ENCODE measurements at places on chromosomes 16 and 17.

- no peak for DNase-seq
Observed at GRCh38 chr17:78999056-78999768, 10.4 kb downstream of the CANT1 start.

GRCh38 chr16:50285406-50286003 is 19.2 kb downstream of the ADCY7 start:
- no peak for DNase-seq

DNA sequence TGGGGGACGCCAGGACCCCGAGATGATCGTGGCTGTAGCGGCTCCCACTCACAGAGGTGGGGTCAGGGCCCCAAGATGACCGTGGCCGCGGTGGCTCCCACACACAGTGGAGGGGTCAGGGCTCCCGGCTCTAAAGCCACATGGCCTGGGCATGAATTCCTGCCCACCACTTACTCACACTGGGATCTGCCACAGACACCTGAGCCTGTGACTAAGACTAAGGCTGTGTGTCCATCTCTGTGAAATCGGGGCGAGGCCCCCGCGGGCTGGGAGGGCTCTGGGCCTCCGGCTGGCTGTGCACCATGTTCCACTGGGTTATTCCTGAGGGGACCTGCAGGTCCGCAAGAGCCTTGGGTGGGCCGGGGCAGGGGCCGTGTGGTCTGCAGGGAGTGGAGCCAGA is 18.5 kb downstream of the ZFPM1 start:
- DNase-seq: no peak

GRCh38 chr17:39219647-39220154 is 6.0 kb downstream of the STAC2 start:
- DNase-seq: no peak

DNA sequence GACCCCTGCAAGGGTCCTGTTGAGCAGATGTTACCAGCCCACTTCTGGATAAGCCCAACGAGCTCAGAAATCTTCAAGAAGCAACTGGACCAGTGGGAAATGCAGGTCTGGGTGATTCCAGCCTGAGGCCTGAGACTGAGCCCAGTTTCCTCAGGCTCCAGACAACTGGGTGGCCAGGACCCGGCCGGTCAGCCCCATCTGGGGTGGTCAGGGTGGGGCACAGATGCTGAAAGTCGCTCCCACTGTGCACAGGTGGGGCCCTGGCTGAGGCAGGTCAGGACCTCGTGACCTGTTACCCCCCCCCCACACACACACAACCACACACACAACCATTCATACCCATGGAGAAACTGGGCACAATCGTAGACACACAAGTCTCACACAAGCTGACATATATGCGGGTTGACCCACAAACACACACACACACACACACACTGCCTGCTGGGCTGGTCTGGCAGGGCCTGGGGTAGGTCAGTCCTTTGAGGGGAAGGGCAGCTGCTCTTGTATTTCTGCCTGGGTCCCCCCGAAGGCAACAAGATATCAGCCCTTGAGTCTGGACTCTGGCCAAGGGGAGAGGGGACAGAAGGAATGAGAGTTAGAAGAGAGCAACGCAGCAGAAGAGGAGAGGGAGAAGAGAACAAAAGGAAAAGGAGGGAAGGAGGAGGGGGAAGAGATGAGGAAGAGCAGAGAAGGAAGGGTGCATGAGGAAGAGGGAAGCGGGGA is 99.0 kb upstream of the CDH5 start:
- DNase-seq: no peak

GRCh38 chr16:82384017-82384416 is 214.0 kb upstream of the MPHOSPH6 start:
- no peak for DNase-seq

DNA sequence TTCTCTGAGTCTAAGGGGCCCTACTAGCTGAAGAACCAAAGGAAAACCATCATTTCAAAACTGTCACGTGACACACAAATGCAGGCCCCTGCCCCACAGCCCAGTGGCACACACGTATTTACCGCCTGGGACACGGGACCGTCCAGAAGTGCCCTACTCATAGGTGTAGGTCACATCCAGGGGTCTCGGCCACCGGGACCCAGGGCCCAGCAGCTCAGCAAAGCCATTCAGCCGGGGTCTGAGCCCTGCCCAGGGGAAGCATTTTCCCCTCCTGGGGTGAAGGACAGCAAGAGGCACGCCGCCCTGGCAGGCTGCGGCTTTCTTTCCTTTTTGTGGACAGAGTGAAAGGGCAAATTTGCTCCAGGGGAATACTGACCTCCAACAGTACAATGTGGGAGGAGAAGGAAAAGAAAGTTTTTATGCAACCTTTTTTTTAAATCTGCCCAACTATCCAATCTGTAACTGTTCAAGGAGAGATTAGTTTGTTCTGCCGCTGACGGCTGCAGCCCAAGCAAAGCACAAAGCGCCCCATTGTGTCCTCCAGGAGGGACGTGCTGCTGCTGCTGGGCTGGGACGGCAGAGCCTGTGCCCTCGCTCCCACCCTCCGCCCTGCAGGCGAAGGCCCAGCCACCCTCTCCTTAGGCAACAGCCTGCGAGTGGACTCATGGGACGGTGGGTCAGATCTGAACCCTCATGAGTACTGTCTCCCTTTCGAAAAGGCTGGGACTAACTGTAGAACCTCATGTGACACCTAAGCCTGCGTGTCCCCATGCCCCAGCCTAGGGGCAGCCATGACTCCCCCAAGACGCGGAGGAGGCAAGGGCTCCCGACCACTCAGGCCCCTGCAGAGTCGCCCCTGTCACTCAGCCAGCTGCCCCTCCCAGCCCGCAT is 21.3 kb downstream of the SLC7A5 start:
- DNase-seq: no peak

DNA sequence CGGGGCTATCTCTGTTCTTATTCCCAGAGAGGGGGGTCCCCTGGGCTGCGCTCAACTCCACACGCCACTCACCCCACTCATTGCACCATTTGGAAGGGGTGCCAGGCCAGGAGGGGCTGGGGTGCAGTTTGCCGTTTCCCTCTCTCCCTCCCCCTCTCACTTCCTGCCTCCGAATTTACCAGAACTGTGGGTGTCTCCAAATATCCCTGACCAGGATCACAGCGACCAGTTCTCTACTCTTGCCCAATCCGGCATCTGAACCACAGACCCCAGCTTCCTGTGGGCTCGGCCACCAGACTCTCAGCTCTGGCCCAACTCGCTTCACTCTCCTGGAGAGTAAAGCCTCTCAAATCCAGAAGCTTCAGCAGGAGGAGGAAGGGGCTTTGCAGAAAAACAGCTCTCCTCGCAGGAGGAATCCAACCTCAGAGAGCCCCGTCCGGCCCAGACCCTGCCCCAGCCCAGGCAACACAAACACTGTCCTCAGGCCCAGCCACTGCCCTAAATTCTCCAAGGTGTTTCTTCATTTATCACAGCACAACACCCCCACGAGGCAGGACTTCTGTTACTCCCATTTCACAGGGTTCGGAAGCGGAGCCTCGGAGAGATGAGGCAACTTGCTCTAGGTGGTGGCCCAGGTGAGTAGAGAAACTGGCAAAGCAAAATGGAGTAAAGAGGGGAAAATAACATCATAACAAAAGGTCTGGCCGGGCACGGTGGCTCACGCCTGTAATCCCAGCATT is 423 bp upstream of the ASGR2 start:
- no peak for DNase-seq

- DNase-seq: no peak
Observed at GRCh38 chr17:2889256-2889655, 93.0 kb downstream of the RAP1GAP2 start.

DNA sequence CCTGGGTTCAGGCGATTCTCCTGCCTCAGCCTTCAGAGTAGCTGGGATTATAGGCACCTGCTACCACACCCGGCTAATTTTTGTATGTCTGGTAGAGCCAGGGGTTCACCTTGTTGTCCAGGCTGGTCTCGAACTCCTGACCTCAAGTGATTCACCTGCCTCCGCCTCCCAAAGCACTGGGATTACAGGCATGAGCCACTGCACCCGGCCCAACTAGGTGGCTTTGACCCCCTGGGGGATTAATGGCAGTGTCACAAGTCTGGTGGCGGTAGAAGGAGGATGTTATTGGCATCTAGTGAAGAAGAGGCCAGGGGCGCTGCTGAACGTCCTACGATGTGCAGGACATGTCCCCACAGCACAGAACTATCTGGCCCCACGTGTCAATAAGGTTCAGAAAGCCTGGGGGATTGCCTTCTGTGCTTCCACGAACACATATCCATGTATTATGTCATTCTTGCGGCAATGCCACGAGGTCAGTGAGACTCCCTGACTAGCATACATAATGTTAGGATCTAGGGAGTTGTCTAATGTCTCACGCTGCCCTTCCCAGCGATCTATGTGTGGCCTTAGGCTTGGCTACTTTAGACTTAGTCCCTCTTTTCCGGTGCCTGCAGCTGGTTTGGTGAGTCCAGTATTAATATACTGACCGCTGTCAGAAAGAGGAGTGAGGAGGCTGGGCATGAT is 75.8 kb downstream of the ABCC6 start:
- DNase-seq: no peak

DNA sequence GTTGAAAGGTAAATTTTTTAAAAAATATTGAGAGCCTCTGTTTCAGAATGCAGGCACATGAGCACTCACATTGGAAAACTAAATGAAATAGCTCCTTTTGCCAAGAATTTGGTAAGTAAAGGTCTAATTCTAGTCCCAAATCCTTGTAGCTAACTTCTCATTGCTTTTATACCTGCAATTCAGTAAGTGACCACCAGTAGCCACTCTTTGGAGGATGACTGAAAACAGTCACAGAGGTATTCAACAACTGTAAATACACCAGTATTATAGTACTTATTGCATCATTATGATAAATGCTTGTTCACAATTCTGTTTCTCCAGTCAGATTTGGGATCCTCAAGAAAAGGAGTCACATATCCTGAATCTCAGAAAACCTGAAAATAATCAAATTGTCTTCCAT is 562.4 kb upstream of the CDH11 start:
- DNase-seq: no peak

GRCh38 chr17:38429476-38430100 is 1.3 kb downstream of the ARHGAP23 start:
- DNase-seq: no peak

DNA sequence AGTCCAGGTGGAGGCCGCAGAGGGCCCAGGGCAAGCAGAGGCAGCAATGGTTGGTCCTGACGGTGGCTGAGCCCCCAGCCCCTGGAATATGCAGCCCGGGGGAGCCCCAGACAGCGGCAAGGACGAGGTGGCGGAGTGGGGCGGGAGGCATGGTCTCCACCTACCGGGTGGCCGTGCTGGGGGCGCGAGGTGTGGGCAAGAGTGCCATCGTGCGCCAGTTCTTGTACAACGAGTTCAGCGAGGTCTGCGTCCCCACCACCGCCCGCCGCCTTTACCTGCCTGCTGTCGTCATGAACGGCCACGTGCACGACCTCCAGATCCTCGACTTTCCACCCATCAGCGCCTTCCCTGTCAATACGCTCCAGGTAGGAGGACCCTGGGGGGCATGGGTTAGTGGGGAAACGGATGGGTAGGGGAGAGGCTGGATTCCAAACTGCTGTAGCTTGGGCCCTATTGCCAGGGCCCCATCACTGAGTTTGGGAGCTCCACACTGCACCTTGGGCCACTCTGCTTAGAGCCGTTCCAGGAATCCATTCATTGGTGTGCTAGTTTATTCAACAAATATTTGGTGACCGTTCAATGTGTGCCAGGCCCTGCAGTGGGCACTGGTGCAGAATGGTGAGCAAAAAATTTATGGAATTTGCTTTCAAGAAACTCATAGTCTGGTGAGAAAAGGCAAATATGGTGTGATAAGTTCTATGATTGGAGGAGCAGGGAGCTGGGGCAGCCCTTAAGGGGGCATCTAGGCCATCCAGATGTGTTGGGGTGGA is 3.8 kb downstream of the RASL10B start:
- no peak for DNase-seq

GRCh38 chr16:70490261-70490660 is 33.1 kb downstream of the COG4 start:
- no peak for DNase-seq

DNA sequence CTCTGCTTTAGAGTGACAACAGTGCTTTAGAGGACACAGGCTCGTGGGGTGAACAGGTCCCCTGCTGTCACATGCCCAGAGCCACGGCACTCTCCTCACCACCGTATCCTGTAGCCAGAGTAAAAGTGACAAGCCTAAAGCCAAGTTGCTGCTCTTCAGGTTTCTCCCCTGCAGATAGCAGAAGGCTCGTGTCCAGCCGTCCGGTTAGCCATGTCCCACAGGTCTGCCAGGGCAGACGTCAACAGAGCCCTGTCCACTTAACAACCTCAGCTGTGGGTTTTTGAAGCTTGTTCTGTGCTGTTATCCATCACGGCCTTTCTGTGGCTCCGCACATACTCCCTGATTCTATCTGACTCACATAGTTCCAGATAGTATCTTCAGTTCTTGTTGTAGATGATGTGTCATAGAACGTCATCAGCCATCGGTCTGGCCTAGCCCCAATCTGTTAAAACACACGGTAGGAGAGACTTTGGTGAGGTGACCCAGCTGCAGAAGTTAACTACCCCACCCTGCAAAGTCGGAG is 100.7 kb downstream of the SOCS1 start:
- DNase-seq: no peak

Data from activated T-helper 1 cell treated with anti-CD3 and anti-CD28 coated beads, Interleukin-2, amount 50 U/mL, for 16 hours (primary cell).